ENCODE measurements at places on chromosomes 5 and 9.
A peak's percentile ranks its signal among the peaks of the same experiment; 100 is the strongest.

GRCh38 chr9:126781186-126782052, 23.4 kb upstream of the ZBTB43 start:
- peak; percentile 82 for DNase-seq

GRCh38 chr5:172444626-172445365, 9.5 kb downstream of the SH3PXD2B start:
- DNase-seq: no peak

DNA sequence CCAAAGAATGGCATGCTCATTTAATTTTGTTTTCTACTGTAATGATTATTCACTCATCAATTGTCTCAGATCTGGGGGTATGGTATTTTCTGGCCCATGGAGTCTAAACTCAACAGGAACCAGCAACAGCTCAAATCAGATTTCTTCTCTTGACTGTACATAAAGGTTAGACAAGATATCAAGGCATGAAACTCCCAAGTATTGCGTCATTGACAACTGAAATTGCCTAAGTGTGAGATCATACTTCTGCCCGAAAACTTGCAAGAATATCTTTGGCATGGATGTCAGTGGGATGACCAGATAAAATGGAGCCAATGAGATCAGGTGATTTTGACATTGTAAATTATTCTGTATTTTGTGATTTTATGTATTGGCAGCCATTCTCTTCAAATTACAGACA, 141.7 kb upstream of the STK32A start:
- DNase-seq: no peak

DNA sequence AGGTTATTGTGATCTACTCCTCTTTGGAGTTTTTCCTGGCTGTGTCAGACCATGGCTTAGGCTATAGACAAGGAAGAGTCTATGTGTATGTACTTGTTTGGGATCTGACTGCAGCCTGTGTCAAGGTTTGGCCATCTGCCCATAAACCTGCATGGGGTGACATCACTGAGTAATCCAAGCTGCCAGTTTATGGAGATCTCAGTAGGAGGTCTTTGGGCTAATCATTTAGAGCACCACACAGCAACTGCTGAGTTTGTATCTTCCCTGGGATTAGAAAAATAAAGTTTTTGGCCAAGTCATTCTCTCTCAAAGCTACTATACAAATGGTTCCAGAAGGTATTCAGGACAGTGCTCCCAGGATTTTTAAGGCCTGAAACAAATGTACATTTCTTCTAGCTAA, 65.5 kb upstream of the HSPB3 start:
- no peak for DNase-seq

- DNase-seq: no peak
Measured at GRCh38 chr5:107887166-107887943, 216.6 kb upstream of the EFNA5 start.

DNA sequence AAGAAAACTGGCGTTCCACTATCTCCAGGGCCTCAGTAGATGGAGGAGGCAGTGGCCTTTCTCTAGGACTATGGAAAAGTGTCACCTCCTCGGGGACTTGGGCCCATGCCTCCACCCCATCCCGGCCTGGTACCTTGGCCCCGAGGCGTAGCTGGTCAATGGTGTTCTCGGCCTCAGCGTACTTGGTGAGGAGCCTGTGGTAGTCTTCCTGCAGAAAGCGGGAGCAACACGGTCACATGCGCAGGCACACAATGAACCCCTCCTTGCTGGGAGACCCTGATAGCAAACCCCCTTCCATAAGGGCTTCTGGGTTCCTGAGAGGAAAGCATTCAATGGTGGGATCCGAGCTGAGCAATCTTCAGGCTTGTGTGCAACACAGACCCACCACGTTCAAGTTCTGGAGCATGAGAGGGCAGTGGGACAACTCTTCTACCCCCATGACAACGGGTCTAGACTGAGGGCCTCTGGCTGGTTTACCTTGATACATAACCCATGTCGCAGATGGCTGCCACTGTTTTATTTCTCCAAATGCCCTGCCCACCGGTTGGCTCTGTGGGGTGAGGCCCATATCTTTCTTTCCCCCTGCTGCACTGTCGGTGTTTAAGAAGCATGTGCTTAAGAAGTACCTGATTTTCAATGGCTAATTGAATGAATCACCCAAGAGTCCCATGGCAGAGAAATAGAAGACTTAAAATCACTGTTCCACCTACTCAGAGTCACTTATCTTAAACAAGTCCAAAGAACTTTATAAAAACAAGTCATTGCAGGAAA, 13.6 kb downstream of the AKNA start:
- no peak for DNase-seq
